IMR-90 (cell line): ENCODE measurements at places on chromosomes 11 and 22. TPM values are rescaled to one million over a fixed set of nuclear protein-coding genes. Genes with fewer than 3 reads are reported as not detected.
A peak's percentile ranks its signal among the peaks of the same experiment; 100 is the strongest.

CDC42BPG gene
- total RNA-seq: under 0.01 TPM in 2 replicates

LIPT2 gene
- 2.2 and 2.9 TPM in 2 replicates for total RNA-seq

TIGD3 gene
- total RNA-seq: 0.28 TPM in 1 of 2 replicates, not detected in the other

NF2 gene
- total RNA-seq: 151 and 181 TPM in 2 replicates

TRMU gene
- 19.0 and 21.7 TPM in 2 replicates for total RNA-seq

FKBP2 gene
- total RNA-seq: 36.2 and 62.5 TPM in 2 replicates

VWCE gene
- under 0.01 and 0.28 TPM in 2 replicates for total RNA-seq

XBP1 gene
- total RNA-seq: 195 and 223 TPM in 2 replicates

SCN3B gene
- under 0.01 TPM in 2 replicates for total RNA-seq

RPS19BP1 gene
- total RNA-seq: 33.0 and 33.6 TPM in 2 replicates

ADM gene
- total RNA-seq: 328 and 559 TPM in 2 replicates

DNA sequence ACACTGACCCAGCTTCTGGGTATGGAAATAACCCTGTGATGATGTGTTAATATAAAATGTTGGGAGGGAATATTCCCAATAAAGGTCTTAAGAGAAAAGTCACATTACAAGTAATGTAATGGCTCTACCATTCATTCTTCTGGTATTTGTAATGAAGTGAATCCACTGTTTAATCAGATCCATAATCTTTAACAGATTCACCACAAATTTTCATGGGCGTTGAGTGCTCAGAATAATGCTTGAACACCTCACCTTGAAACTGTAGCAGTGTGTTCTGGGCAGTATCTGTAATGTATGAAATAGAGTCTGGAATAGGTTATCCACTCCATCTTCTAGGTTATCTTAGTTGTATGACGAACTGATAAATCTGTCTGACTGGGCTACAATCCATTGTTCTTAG is 26.6 kb upstream of the CRTAM start:
- DNase-seq: no peak

GRCh38 chr11:104699981-104700380 is 198.3 kb downstream of the CASP12 start:
- no peak for DNase-seq

GRCh38 chr11:123197711-123198110 is 2.7 kb upstream of the CLMP start:
- DNase-seq: peak; percentile 97

DNA sequence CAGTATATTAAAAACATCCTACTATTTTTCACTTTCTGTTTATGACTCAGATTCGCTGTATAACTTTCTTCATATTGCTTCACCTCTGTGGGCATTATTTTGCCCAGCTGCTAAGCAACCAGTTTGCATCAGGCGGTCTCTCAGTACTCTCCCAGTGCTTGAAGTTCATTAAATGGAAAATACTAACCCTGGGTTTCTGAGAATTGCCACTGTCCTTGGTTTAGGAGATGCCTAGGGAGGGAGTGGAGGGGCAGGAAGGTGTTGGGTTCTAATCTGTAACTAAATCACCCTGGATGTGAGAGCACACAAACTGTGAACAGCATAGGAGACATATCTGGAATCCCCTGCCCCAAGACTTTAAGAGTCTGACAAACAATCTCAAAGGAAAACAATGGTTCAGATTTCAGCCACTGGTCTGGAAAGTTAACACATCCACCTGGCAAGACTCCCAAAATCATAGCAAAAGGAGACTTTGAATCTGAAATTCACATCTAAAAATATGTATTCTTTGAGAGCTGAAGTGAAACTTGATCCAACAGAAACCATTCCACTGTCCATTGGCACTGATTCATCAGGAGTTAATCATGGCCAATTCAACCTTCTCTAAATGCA is 540.0 kb downstream of the SOX6 start:
- DNase-seq: peak; percentile 92

DNA sequence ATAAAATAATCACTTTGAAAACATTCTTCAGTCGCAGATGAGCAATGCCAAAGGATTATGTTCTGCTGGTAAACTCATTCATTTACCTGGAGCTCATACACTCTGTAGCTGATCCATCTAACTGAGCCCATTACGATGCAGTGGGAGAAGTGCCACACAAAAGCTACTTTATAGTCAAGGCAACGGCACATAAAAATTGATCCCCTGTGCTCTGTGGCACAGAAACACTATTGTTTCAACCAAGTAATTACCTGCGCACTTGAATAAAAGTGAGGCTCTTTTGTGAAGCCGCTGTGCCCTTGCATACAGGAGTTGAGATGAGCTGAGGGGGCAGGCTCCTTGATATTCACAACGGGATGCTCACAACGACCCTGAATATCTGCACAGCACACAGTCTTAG is 7.2 kb downstream of the DKK3 start:
- no peak for DNase-seq

DNA sequence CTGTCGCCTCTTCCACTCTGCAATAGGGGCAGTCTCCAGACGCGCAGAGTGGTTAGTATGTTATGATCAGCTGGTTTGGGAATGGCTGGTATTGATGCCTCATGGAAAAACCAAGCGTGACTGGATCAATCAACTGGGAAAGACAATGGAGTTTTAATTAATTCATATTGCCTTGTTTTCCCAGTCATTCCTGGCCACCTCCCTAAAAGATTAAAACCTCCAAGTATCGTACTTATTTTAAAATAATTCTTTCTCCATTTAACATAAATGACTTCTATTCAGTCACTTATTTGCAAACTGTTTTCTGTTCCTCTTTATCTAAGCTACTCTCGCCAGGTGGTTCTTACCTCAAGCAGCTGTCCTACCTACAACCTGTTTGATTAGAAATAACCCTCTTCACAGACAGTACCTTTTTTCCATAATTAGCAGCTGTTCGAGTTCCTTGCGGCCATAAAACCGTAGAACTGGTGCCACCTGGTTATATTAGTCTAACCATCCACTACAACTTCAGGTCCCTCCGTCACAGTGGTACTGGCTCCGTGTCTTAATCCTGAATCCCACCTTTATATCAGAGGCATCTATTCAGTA is 898 bp downstream of the ZNF215 start:
- DNase-seq: no peak

GRCh38 chr11:72493426-72494108 is 59.2 kb upstream of the CLPB start:
- DNase-seq: no peak
